ENCODE measurements at places on chromosomes 7 and 10.
A peak's percentile ranks its signal among the peaks of the same experiment; 100 is the strongest.

DNA sequence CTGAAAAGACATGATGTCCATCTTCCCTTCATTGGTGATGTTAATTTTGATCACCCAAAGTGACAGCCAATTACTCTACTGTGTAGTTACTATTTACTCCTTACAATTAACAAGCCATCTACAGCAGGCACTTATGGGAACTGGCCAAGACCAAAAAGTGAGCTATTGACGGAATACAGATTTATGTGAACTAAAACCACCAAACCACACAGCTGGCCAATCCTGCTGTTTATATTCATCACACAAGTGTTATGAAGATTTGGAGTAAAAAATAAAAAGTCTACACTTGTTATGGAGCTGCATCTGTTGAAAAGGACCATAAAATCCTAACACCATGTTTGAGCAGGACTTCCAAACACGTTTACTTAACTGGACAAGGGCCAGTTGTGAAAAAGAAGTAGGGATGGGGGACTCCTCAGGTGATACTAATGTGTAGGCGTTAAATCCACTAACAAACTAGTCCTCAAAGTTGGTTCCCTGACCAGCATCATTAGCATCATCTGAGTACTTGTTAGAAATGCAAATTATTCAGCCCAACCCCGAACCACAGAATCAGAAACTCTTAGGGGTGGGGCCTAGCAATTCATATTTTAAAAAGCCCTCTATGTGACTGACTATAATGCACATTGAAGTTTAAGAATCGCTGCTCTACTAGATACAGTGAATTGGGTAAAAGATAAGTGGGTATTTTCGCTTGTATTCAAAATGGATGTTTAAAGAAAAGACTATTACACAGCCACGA is 11.6 kb downstream of the MCMBP start:
- no peak for DNase-seq

DNA sequence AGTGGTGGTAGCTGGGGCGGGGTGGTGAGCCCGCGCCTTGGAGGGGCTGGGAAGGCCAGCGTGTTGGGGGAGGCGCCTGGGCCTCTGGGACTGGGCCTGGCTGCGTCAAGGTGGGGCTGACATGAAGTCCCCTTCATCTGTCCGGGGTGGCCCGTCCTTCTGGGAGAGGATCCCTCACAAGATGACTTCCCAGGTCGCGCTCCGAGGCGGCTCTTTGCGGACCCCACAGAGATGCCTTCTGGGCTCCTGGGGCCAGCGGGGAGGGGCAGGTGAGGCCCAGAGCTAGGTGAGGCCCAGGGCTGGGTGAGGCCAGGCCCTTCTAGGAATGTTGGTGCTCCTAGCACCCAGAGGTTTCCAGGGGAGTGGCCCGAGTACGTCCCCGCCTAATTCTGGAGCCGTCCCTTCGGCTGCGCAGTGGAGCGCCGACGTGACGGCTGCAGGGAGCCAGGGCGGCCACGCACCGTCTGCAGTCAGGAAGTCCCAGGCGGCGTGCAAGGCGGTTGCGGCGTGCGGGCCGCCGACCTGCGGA is 58.2 kb upstream of the NUPR2 start:
- no peak for DNase-seq

GRCh38 chr7:142496545-142496991 is 238.7 kb upstream of the PRSS58 start:
- DNase-seq: no peak

- DNase-seq: peak; percentile 63
These were observed 6.1 kb upstream of the MYOZ1 start for GRCh38 chr10:73647211-73647874.

GRCh38 chr10:129659508-129660268 is 192.6 kb downstream of the MGMT start:
- DNase-seq: no peak

DNA sequence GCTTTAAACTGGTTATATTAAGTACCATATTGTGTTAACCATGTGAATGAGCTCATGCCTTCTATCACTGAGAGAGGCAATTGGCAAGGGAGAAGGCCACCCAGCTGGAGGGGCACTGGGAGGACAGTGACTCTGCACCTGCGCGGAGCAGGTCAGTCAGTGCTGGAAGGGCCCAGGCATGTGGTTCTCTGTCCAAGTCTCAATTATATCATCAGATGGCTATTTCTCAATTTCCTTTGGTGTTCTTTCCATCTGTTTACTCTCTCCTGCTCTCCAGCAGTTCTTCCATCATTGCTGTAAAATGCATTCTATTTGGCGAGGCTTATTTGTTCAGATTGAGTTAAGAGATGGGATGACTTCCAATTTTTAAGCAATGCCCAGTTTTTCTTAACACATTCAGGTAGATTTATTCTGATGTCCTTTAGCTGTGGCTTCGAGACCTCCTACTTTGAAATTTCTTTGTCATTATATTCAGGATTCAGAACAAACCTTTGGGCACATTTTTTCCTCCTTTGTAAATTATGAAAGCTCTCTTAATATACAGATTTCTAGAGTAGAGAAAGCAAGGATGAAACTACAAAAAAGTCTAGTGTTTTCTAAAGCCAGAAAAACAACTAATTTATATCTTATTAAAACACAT is 159.3 kb downstream of the BMPER start:
- DNase-seq: no peak

- DNase-seq: no peak
These were observed 31.6 kb downstream of the CCDC3 start for GRCh38 chr10:12969951-12970350.

DNA sequence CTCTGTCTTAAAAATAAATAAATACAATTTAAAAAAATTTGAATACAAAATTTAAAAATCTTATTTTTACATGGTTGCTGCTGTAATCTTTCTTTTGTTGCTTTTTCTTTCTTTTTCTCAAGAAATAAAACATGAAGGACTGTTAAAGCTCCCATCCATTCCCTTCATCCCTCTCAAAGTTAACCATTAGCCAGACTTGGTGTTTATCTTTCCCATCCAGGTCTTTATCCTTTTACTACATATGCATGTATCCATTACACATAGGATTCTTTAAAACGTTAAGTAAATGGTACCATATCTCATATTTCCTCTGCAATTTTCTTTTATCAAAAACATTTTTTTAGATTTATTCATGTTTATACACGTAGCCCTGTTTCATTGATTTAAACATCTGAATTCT is 70.1 kb downstream of the CREB3L2 start:
- no peak for DNase-seq

DNA sequence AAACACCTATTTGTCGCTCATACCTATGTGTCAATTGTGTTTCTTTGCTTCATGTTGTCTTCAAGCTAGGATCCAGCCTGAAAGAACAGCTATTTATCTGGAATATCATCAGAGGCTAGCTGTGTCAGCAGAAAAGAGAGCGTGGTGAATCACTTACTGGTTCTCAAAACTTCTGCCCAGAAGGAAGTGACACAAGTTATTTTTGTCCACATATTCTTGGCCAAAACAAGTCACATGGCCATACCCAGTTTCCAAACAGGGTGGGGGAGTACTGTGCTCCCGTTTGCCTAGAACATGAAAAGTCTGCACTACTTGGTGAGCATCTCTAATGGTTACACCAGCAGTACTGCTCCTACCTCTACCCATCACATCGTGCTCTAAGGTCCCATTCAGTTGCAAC is 160.9 kb upstream of the CSTF2T start:
- DNase-seq: no peak

DNA sequence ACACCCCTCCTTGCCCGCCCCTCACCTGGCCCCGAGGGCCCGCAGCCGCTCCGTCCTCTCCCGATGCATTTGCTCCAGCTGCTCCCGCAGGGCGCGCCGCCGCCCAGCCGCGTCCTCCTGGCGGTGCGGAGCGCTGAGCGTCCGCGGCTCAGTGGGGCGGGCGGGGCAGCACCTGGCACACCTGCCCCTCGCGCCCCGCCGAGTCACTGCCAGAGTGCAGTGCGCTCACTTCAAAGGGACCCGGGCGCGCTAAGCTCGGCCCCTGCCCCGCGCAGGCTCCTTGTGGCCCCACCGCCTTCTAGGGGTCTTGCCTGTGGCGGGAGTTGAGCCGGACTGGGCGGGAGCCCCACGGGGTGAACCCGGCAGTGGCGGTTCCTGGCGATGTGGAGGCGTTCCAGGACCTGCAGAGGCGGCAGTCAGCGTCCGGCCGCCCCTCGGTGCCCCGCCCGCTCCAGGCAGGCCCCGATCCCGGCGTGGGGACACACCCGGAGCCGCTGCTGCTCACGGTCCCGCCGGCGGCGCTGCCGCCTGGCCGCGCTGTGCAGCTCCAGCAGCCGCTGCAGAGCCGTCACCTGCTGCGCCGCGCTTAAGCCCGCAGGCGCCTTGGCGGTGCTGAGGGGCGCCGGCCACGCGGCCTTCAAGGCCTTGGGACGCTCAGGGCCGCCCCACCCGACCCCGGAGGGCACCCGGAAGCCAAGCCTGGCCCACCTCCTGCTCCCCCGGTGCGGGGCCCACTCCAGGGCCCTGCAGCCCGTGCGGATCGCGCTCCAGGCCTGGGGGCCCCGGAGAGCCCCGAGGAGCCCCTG is 6.7 kb downstream of the ATP6V1F start:
- DNase-seq: peak; percentile 41

DNA sequence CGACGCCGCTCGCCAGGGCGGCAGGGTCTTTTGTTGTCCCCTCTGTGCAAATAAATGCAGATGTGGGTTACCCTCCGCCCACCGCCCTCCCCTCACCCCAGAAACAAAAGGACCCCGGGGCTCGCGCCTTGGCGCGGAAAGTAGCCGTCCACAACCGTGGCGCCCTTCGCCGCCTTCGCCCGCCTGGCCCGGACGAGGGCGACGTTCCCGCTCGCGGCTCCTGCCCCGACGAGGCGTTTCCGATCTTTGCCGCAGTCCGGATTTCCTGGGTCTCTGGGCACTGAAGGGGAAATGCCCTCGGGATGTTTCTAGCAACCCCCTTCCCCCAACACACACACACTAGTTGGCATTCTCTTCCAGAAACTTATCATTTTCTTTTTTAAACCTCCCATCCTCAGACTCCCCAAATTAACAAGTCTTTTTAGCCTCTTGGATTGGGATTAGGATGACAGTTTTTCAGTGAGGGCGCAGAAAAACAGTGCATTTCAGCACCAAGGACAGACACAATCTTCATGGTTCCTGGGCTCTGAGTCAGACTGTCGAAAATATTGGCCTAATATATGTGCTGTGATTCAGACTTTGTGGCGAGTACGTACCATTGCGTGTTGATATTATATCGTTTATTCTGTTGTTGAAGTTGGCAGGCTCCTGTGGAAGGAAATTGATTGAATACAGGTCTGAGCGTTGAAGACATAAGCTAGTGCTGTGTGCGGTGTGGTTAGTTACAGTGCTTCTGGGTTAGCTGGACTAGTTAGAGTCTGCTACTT is 771 bp downstream of the PHYHIPL start:
- DNase-seq: peak; percentile 10

GRCh38 chr10:126634911-126635310 is 35.6 kb downstream of the C10orf90 start:
- no peak for DNase-seq

- DNase-seq: no peak
These were observed 104.3 kb downstream of the NRBF2 start for GRCh38 chr10:63237396-63237795.

Data from heart right ventricle (tissue), 16 donors.